ENCODE measurements at places on chromosomes 3 and 15. TPM values are rescaled to one million over a fixed set of nuclear protein-coding genes. Genes with fewer than 3 reads are reported as not detected.

The KCNH8 gene
- total RNA-seq, result 1.00 TPM

DNA sequence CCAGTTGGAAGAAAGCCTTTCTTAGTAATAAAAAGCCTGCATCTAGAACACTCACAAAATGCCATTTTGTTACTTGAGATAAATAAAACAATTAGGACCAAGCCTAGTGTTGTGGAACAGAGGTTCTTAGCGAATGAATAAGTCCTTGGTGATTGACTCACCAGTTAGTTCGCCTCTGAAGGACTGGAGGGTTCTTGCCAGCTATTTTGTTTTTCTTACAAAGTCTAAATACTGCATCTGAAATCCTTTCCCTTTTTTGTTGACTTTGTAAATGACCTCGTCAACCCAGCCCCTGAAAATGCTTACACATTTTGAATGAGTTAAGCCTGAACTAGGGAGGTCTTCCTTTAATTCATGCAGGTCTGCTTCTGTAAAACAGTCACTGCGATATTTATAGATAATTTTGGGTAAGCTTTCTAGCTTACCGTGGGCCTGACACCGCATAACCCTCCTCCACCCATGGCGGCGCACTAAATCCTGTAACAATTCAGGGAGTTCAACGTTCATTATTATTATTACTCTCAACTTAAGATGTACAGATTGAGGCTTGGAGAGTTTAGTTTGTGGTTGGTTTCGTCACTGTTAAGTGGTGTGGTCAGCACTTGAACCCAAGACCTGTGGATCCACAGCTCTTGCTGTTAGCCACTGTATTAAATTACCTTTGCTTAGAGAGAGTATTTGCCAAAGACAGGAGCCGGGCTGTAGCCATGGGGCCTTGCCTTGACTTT, 45.0 kb upstream of the SACM1L start:
- peaks cover 68% of the 10 kb centered on the region for H3K4me1 ChIP-seq
- H3K27ac ChIP-seq, result peak overlapping the region; percentile 40
- no peak for DNase-seq
- H3K4me3 ChIP-seq, result no peak overlapping the region

DNA sequence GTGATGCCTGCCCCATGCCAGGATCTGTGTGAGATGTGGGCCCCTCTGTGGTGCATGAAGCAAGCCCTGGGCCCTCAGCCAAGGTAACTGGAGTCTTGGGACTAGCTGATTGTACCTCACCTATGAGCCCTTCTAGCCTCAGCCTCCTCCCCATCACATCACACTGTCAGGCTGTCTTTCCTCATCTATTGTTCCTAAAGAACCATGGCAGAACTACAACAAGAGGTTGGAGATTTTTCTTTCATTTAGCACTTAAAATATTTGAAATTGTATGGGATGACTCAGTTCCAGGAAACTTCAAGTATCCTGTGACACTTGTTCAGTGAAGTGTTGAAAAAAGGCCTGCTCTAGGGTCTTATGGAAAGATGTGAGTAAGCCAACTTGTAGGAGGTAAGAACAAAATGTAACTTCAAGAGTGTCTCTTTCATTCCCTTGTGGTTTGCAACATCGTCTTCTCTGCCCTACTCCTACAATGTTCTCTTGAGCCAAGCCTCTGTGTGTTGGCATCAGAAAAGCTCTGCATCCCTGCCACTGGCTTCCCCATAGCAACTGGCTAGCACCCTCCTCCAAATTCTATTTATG, 58.7 kb upstream of the TIPARP start:
- no peaks in the 10 kb centered on the region for H3K27me3 ChIP-seq
- no peak for DNase-seq
- no peak overlapping the region for H3K4me3 ChIP-seq
- no peaks in the 10 kb centered on the region for H3K36me3 ChIP-seq
- no peaks in the 10 kb centered on the region for H3K4me1 ChIP-seq

- H3K27me3 ChIP-seq, result no peaks in the 10 kb centered on the region
- no peaks in the 10 kb centered on the region for H3K4me1 ChIP-seq
- H3K4me3 ChIP-seq, result no peak overlapping the region
- H3K36me3 ChIP-seq, result no peaks in the 10 kb centered on the region
- no peak for DNase-seq
- no peak overlapping the region for H3K27ac ChIP-seq
Observed at GRCh38 chr15:28060005-28060404, 39.1 kb downstream of the OCA2 start.

DNA sequence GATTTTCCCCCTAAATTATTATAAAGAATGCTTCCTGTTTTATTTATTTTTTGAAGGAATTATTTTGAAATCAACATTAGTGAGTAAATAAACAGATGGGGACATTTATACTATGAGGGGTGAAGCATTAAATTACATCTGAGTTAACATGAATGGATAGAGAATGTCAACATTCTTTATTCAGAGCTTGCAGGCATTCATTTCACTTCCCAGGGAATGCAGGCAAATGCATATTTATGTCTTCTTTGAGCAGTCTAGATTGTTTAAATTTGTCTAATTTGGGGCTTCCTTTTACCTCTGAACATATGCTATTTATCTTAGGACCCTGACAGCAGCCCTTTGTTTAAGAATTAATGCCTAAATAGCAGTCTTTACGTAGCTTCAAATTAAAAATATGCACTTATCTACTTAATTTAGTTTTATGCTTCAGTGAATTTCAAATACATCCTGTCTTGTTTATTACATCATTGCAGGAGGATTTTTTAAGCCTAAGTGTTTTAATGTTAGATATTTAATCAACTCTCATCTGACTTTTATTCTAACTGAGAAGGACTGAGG, 630.5 kb upstream of the LMCD1 start:
- H3K36me3 ChIP-seq, result no peaks in the 10 kb centered on the region
- no peak overlapping the region for H3K4me3 ChIP-seq
- no peak overlapping the region for H3K27ac ChIP-seq
- DNase-seq, result no peak

All from transverse colon (tissue), 4 donors.